Fibroblast of mammary gland (primary cell): ENCODE measurements at places on chromosomes 13 and 19.

DNA sequence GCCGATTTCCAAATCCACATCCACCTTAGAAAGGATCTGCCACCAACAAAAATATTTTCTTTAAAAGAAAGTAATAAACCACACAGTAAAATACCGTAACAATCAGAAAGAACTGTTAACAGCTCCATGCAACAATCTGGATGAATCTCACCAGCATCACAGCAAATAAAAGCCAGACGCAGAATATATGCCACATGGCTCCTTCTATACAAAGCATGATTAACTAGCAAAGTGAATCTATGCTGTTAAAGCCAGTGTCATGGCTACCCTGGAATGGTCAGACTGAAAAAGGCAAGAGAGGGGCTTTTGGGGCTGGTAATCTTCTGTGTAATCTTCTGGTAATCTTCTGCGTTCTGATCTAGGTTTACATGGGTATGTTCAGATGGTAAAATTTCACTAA, 81.3 kb downstream of the SACS start:
- no peak for DNase-seq

- DNase-seq = no peak
Observed at GRCh38 chr13:75936791-75937190, 300.7 kb downstream of the LMO7 start.

DNA sequence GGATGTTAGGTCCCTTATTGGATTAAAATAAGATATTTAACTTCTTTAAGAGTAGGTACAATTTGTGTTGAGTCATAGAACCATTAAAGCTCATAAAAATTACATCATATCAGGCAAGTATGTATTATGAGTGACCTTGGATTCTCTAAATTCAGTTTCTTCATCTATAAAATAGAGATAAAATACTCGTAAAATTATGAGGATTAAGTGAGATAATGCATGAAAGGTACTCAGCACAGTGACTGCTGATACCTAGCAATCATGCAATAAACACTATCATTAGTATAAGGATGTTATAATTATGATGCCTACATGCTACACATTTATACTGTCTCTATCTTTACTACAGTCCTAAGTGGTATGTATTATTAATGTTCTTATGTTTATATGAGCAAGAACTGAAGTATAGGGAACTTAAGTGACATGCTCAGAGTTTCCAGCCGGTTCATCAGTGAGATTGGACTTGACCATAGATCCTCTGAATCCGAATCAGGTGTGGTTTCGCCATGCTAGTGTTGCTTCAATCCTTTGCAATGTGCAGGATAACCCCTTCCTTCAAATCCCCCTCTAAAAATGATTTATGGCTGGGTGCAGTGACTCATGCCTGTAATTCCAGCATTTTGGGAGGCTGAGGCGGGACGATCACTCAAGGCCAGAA, 22.9 kb upstream of the FRY start:
- no peak for DNase-seq

DNA sequence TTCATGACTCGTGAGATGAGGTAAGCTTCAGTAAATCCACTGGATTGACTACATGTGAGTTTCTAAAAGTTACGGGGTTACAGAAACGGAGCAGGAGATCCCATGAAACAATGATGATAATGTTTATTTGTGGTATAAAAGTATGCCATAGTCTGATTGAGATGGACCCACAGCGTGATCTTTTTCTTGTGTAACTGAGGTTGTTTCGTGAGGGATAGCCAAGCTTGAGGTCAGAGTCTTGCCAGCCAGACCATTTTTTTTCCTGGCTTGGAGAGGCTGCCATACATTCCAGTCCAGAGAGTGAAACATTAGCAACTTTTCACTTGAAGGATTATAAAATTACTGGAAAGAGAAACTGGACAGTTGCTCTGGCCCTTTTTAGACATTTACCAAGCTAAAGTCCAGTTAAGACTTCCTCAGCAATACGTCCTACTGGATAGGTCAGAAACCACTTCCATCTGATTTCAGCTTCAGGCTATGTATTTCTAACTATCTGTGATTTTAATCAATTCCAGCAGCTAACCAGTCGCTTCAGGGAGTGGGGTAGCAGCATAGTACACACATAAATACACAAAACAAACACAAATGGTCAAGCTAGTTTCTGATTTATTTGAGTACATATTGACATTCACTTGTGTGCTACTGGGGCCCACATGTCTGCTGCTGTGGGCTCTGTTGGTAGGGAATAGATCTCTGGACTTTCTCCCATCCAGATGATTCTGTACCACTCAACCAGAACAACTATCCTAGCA, 194.6 kb downstream of the POSTN start:
- peak; percentile 88 for DNase-seq

- DNase-seq = peak; percentile 57
Observed at GRCh38 chr13:110258876-110259631, 47.9 kb downstream of the COL4A1 start.

GRCh38 chr13:41645331-41645730, 188.0 kb downstream of the RGCC start:
- DNase-seq = peak; percentile 89

GRCh38 chr13:89988206-89988605, 1359.3 kb upstream of the MIR17HG start:
- no peak for DNase-seq

- peak; percentile 90 for DNase-seq
Observed at GRCh38 chr19:4814625-4815425, 16.7 kb downstream of the TICAM1 start.

GRCh38 chr19:35392742-35393715, 22.2 kb downstream of the GPR42 start:
- no peak for DNase-seq

DNA sequence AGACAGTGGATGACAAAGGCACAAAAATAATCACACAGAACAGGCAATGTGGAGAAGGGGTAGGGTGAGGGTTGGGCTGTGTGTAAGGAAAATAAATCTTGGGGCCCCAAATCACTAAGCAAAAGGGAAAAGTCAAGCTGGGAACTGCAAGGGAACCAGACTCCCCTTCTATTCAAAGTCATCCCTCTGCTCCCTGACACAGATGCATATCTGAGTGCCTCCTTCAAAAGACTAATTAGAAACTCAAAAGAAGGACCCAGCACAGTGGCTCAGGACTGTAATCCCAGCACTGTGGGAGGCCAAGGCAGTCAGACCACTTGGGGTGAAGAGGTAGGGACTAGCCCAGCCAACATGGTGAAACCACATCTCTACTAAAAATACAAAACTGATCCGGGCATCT, 18.3 kb downstream of the ZNF611 start:
- no peak for DNase-seq

GRCh38 chr13:74969419-74969818, 512.5 kb downstream of the TBC1D4 start:
- no peak for DNase-seq

DNA sequence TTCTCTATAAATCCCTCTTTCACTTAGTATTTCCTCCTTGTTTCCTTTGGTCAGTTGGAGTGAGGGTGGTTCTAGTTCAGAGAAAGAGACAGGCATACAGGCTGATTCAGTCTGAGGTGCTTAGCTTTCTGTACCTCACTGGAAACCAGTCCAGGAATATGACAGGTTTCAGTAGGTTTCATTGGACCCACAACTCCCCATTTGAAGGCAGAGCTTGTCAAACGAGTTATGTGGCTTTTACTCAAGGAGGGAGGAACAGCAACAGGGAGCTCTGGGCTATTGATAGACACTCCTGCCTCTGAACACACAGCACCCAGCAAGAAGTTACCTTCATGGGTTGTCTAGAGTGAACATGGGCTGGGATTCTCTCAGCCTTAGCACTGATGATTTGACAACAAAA, 14.5 kb downstream of the ACTN4 start:
- DNase-seq = no peak

- no peak for DNase-seq
Observed at GRCh38 chr13:21703846-21704245, 33.0 kb downstream of the FGF9 start.

- DNase-seq = peak; percentile 40
Observed at GRCh38 chr13:111245576-111246384, 74.7 kb upstream of the TEX29 start.

DNA sequence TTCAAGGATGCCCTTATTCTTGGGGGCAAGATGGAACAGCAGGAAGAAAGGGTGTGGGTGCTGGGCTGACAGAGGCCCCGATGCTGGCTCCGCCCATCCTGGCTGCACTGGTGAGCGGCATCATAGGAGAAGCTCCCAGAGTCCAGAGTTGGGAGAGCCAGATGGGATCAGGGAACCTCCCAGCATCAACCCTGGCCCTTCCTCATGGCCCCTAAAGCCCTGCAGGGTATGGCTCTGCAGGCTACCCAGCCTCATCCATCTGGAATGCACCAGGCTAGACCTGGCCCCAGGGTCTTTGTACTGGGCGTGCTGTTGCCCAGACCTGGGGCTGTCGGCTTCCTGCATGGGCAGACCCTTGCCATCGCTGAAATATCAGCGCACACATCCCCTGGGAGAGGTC, 7.9 kb upstream of the ELL start:
- no peak for DNase-seq

- DNase-seq = no peak
Observed at GRCh38 chr13:112064222-112064621, 2.7 kb upstream of the SOX1 start.

DNA sequence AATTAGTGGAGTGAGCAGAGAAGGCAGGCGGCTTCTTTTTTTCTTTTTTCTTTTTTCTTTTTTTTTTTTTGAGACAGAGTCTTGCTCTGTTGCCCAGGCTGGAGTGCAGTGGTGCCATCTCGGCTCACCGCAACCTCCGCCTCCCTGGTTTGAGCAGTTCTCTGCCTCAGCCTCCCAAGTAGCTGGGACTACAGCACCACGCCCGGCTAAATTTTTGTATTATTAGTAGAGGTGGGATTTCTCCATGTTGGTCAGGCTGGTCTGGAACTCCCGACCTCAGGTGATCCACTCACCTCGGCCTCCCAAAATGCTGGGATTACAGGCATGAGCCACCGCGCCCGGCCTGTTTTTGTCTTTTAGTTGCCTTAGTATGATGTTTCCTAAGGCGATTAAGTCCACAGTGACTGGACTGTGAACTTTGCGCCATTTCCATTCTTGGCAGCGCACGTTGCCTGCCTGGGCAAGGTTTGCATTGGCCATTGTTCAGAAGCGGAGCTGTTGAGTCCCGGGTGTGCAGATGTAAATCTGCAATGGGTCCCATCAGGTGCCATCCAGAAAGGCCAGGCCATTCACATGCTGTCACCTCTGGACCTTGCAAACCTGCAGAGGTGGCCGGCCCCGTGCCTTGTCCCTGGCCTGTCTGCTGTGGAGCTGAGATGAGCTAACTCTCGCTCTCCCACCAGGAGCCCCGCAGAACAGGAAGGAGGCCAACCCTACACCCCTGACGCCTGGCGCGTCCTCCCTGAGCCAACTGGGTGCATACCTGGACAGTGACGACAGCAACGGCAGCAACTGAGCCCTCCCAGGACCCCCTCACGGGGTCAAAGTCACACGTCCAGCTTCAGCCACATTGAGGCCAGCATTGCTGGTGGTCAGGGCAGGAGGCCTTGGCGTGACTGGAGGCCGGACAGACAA, 10.9 kb upstream of the SHD start:
- no peak for DNase-seq

DNA sequence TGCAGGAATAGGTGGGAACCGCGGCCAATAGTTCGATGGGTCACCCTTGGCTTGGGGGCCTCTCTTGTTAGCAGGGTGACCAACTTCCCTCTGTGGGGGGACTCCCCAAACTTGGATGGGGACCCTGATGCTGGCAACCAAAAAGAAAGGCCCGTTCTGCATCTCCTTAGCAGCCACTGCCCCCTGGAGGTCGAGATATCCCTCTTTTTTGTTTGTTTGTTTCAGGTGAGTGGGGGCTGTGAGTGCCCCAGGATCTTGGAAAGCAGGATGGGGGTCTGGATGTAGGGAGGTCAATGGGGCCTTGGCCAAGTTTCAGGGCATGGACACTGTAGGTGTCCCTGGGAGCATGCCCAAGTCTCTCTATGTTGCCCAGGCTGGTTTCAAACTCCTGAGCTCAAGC, 7.7 kb upstream of the CRTC1 start:
- peak; percentile 26 for DNase-seq

DNA sequence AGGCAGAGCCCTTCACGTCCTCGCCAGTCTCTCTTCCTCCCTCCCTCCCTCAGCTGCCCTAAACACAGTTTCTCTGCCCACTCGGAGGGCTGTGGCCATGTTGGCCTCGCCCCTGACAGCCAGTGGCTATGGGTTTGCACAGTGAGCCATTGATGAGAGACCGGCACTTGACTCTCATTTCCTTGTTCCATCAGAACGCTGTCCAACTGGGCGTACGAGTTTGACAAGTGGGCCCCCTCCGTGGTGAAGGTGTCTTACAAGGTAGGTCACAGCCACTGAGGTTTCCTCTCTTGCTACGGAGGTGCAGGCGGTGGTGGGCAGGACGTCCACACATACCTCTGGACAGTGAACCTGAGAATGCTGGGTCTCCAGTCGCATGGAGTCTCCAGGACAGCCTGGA, 57.9 kb downstream of the SMARCA4 start:
- no peak for DNase-seq

DNA sequence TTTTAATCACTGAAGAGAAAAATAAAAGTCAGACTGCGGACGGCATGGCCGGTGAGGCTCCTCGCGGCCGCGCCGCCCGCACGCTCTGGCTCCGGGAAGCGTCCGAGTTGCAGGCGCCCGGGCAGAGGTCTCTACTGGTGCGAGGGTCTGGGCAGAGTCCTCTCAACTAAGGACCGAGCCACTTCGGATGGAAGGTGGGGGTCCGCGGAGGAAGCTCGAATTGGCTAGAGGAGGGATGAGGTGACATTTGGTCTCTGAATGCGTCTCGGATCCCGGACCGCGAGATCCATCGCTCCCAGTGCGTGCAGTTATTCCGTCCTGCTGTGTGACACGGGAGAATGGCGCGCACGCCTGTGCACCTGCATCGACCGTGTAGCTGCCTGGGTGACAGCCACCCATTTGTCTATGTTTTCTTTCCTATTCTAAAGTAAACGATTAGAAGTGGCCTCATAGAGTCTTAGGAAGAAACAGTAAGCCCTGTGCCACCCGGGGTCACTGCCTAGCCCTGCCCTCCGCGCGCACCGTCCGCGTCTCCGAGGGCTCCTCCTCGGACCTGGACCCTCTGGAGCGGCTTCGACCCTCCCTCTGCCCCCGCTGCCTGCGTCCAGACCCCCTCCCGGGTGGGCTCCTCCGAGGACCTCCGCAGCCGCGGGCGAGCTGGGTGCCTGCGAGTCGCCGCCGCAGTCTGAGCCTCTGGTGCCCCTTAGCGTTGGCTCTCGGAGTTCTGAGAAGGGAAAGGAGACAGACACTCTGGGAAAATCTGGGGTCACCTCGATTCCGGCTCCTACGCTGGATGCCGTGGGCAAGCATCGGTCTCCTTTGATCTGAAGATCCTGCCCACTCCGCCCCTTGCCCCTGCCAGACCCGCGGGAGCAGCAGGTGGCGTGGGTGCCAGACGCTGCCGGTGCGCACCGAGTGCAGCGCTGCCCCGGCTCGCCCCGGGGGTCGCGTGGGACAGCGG, 347.4 kb downstream of the LIG4 start:
- DNase-seq = peak; percentile 17

- DNase-seq = no peak
Observed at GRCh38 chr13:99383511-99383921, 76.3 kb upstream of the GPR183 start.
